ENCODE measurements at places on chromosomes 4 and X.

DNA sequence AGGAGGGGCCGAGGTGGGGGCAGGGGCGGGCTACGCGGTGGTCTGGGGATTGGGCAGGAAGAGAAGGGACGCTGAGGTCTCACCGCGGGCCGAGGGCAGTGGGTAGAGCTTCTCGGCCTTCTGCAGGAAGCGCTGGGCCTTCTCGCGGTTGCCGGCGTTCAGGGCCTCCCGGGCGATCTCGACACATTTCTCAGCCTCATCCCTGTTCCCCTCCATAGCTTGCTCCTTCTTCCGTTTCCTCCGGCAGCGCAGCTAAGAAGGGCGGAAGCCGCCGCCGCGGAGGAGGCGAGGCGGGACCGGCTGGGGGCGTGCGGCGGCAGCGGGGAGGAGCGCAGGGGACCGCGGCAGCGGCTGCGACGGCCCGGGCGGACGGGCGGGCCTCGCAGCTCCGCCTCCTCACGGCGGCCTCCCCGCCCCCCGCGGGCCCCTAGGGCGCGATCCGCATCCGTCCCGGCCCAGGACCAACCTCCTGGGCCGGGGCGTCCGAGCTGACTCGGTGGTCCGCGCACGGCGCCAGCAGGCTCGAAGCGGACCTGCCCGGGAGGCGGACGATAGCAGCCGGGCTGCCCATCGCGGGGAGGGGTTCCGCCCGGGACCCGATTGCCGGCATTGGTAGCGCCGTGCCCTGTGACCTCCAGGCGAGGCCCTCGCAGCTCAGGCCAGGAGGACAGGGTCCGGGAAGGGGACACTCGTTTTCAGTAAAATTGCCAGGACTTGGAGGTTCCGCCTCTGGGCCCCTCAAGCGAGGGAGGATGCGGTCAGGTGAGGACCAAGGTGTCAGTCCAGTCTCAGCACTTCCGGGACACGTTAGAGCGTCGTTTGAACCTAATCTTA lies at the start of gene DNAJB14:
Gene DNAJB14 (minus strand): TSS at position 263 of the 834 bp plus-strand sequence. CDS start 47 bp downstream, at position 216.
- peak; percentile 33 for DNase-seq

GRCh38 chr4:78167510-78167909 lies 110.4 kb downstream of the FRAS1 start:
- DNase-seq = no peak

- DNase-seq = peak; percentile 18
Measured at GRCh38 chr4:77697860-77698590, 92.4 kb downstream of the CXCL13 start.

- no peak for DNase-seq
Measured at GRCh38 chr4:6767386-6767747, 15.2 kb upstream of the KIAA0232 start.
